ENCODE measurements at places on chromosomes 3 and 15.

DNA sequence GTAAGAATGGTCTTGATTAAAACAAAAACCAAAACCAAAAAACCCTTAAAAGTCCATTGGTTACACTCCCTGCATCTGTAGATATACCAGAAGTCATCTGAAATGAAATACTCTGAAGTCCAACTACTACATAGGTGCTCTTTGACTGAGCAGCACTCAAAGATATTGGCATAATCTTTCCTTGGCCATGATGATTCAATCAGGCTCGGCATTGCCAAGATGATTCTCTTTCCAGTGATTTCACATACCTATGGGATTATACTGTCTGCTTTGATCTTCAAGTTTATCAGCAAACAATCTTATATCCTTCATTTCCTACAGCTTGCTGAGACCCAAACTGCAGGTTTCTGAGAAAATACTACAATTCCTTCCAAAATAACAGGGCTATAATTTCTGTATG is 35.9 kb upstream of the DIPK2A start:
- DNase-seq, result no peak

GRCh38 chr15:31349233-31350141 is 22.9 kb downstream of the KLF13 start:
- DNase-seq, result no peak

GRCh38 chr3:160444411-160444810 is 5.2 kb downstream of the TRIM59 start:
- DNase-seq, result no peak

- DNase-seq, result no peak
Observed at GRCh38 chr3:1092771-1093170, at the start of gene CNTN6. CNTN6 (plus strand) TSS chr3:1093024; CDS start chr3:1148009, 54,985 bp downstream.

GRCh38 chr3:158058495-158059130 is 47.6 kb downstream of the SHOX2 start:
- no peak for DNase-seq

GRCh38 chr15:25705433-25706115 is 157.6 kb downstream of the ATP10A start:
- no peak for DNase-seq

- no peak for DNase-seq
Observed at GRCh38 chr3:146071632-146072031, 89.4 kb downstream of the PLOD2 start.

- no peak for DNase-seq
Observed at GRCh38 chr15:24955531-24955921, 739 bp downstream of the SNRPN start.

- no peak for DNase-seq
Observed at GRCh38 chr3:72604328-72604727, 243.9 kb downstream of the SHQ1 start.

DNA sequence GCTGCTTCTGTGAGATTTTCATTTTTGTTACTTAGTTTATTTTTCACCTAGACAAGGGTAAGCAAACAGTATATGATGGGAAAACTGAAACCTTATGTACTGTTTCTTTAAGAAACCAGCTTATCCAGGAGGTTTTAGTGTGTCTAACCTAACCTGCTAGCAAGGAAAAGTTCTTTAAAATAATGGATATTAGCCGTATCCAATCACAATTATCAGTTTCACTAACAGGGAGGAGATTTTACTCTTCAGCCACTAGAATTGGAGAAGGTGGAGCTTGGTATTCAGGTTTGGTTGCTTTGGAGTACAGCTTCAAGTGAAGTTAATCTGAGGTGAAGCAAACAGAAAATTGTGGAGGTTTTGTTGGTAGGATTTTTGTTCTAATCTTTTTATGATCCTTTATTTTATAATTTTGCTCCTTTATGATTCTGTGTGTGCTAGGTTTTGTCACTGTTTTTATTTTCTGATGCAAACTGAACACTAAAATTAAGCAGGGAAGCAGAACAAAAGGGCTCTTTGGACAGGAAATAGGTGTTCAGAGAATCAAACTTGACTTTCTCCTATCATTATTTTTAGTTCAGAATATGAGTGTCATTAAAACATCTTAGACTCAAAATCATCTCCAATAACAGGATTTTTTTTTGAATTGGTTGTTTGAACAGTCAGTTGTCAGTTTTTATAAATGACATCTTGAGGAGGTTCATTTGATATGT is 13.0 kb downstream of the ZFAND6 start:
- DNase-seq, result peak; percentile 78

- no peak for DNase-seq
Observed at GRCh38 chr15:70213794-70214193, 116.1 kb upstream of the TLE3 start.

DNA sequence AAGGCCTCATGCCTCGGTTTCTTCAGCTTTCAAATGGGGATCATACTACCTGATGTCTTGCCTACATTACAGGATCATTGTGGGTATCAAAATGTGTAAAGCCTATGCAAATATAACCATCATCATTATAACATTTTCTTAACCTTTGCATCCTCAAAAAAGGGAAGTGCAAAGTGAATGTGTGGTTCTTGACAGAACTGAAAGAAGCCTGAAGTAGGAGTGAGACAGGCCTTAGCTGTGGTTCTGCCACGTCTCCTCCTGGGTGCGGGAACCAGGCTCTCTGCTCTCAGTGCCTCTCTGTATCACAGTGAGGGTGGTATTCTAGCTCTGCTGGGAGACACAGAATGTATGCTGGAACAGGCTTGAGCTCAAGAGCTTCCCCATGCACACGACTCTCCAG is 316.9 kb upstream of the ICE2 start:
- DNase-seq, result peak; percentile 3

- DNase-seq, result no peak
Observed at GRCh38 chr3:65936908-65937638, 101.6 kb downstream of the MAGI1 start.

DNA sequence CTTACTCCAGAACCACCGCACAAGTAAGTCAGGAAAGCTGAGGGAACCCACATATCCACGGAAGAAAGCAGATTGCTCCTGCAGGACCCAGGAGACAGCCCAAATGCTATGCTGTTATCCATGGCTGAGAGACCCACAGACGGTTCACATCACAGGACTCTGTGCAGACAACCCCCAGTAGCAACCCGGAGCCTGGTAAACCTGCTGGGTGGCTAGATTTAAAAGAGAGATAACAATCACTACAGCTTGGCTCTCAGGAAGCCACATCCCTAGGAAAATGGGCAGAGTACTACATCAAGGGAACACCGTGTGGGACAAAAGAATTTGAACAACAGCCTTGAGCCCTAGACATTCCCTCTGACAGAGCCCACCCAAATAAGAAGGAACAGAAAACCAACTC is 13.8 kb upstream of the TRIM42 start:
- DNase-seq, result no peak

- DNase-seq, result no peak
Observed at GRCh38 chr15:68578980-68579935, at the start of gene CORO2B. CORO2B (plus strand) TSS chr15:68578993; CDS start chr15:68579263, 270 bp downstream.

DNA sequence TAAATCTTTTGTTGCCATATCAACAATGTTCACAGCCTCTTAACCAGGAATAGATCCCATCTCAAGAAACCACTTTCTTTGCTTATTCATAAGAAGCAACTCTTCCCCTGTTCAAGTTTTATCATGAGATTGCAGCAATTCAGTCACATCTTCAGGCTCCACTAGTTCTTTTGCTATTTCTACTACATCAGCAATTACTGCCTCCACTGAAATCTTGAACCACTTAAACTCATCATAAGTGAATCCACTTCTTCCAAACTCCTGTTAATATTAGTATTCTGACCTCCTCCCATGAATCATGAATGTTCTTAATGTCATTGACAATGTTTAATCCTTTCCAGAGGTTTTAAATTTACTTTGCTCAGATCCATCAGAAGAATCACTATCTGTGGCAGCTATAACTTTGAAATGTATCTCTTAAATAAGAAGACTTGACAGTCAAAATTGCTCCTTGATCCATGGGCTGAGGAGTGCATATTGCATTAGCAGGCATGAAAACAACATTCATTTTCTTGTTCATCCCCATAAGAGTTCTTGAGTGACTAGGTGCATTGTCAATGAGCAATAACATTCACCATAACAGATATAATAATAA is 205.9 kb downstream of the DTWD1 start:
- no peak for DNase-seq

GRCh38 chr3:114644367-114644766 is 350.5 kb downstream of the TIGIT start:
- no peak for DNase-seq

DNA sequence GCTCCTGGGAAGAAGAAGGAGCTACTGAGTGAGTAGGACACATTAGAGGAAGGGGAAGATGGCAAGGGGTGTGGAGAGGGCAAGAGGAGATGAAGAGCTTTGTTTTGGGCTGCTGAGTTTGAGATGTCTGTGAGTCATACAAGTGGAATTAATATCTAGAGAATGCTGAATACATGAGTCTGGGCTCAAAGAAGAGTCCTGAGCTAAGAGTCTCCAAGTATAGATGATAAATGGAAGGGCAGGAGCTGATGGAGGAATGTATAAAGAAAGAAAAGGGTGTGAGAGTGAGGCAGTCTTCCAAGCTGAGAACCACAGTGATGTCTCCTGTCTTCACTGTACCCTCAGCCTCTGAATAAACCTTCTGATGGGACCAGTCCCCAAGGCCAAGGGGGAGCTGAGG is 205.5 kb upstream of the MRPL3 start:
- no peak for DNase-seq

GRCh38 chr3:4719046-4719501 is 225.9 kb downstream of the ITPR1 start:
- DNase-seq, result no peak

DNA sequence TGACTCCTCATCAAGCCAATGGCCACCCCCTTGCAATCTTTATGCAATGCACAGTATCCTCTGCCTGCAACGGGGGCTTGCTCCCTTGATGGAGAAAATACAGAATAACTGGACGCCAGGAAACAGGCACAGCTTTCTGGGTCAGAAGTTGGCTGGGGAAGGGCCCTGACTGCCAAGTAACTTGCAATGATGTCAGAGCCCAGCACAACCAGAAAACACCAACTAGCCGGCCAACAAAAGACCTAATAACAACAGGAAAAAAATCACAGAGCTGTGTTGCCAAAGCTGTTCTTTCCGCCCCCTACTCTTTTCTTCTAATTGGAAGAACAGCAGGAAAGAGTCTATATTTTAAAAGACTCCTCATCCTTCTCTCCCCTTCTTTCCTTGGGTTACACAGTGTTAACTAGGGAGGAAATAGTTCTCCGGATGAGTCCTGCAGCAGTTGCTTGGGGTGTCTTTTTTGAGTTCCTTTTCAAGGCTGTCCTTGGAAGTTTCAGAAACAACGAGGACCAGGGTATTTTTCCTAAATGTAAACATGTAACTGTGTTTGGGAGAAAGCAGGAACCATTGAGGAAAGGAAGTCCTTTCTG is 1.4 kb upstream of the SEMA6D start:
- DNase-seq, result no peak

GRCh38 chr3:6124875-6125274 is 736.0 kb upstream of the GRM7 start:
- no peak for DNase-seq

DNA sequence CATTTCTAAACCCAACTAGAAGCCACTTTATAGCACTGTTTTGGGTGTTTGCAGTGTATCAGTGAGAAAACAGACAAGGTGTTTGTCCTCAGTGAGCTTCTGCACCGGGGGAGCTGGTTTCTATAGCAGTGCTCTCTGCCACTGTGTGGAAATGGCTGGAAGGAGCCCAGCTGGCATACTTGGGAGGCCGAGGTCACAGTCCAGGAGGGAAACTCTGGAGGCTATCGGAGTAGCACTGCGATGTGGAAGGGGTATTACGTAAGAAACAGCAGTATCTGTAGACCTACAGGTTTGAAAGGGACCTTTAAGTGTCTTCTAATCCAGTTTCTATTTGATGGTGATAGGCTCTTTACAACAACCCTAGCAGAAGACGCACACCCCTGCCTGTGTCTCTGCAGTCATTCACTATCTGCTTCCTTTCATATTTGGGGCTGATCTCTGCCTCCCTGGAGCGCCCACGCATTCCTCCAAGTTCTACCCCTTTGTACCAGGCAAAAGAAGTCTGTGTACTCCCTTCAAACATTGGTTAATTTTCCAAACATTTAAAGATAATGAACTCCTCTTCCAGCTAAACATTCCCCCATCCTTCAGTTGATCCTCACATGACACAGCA is 87.4 kb upstream of the ADAMTS17 start:
- DNase-seq, result no peak

DNA sequence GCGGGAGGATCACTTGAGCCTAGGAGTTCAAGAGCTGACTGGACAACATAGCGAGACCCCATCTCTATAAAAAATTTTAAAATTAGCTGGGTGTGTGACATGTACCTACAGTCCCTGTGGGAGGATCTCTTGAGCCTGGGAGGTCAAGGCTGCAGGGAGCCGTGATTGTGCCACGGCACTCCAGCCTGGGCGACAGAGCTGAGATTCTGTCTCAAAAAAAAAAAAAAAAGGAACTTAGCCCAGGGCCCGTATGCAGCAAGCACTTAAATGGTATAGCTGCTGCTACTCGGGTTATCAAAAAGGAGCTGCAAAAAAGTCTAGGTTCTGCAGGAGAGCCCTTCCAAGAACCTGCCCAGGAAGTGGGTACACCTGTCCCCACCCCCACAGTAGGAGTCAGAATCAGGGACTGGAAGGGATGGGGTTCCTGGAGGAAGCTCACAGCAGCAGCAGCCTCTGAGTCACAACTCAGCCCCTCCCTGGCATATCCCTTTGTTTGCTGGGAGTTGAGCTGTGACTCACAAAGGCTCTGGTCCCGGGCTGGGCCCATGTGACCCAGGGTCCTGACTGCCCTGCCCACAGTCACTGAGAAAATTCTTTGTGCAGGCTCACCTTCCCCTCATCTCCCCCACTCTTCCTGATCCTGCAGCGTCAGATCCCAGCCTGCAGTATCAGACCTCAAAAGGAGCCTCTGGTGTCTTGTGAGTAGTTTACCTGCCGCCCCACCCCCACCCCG is at the start of gene SPATA12:
Gene SPATA12 (plus strand): TSS at position 576 of the 733 bp plus-strand sequence. CDS start 13,031 bp downstream, outside the sequence.
- DNase-seq, result peak; percentile 95

DNA sequence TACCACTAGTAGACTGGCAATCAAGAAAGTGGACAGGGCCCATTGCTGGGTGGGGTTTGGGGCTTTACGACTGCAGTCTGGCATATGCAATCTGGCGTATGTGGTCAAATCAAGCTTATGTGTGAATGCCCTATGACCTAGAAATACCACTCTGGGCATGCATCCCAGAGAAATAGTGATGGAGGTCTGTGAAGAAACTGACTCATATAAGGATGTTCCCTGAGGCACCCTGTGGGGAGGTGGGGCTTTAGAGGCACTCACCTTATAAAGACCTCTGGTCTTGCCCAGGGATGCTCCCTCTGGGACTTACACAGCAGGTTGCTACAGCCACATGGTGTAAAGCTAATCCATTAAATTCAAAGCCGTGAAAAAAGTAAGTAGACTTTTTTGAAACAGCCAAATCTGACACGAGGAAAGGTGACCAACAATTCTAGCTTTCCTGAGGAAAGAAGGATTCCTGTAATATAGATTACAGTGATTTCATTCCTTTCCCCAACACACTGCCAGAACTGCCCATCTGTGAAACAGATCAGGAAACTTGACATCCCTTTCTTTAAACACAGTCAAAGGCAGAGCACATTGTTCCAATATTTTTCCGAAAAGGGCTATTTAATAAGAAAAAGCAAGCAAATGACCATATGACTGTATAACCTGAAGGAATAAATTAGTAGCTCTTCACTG is 13.6 kb downstream of the RARRES1 start:
- DNase-seq, result no peak

GRCh38 chr3:34396956-34397355 is 598.5 kb downstream of the PDCD6IP start:
- peak; percentile 62 for DNase-seq

GRCh38 chr3:52710512-52710911 is 4.6 kb downstream of the SPCS1 start:
- no peak for DNase-seq
